ENCODE measurements at places on chromosomes 12 and 14.

GRCh38 chr14:58294201-58294600 lies 4.2 kb upstream of the ARID4A start:
- no peak for DNase-seq

GRCh38 chr12:62332598-62332997 lies 72.4 kb downstream of the USP15 start:
- peak; percentile 66 for DNase-seq

GRCh38 chr14:24296341-24297157 lies 3.0 kb downstream of the DHRS1 start:
- peak; percentile 93 for DNase-seq

GRCh38 chr12:116813271-116814041 lies 67.8 kb downstream of the HRK start:
- DNase-seq, result no peak

DNA sequence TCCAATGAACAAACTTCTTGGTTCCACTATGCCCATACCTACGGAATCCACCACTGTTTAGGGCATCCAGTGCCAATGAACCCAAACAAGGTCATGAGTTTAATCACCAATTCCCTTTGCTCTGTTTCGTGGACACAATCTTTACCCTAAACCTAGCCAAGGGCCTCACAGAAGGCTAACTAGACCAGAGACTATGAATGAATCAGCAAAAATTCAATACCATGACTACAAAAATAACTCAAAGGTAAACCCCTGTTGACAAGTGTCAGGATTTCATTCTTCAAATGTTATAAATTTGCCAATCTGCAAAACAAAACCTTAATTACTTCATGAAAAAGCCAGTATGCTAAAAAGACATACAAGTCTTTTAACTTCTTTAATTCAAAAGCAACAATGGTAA lies 96.7 kb downstream of the CEP128 start:
- DNase-seq, result peak; percentile 2

GRCh38 chr12:95956557-95957145 lies 13.5 kb downstream of the AMDHD1 start:
- DNase-seq, result no peak

- DNase-seq, result no peak
These were observed 39.8 kb downstream of the SPRING1 start for GRCh38 chr12:116698116-116698515.

DNA sequence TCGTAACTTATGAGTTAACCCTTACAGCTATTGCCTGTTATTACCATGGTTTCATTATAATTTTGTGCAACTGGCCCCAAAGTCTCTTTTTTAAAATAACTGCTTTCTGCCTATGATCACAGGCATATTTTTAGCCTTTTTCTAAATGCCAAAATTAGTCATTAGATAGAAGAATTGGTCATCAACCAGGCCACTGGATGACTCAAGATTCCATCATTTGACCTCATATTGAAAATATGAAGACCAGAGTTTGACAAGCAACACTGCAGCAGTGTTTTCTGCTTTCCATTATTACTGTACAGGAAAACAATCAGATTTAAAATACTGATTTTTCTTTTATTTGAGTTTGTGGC lies 54.7 kb upstream of the OTOGL start:
- peak; percentile 92 for DNase-seq

- peak; percentile 55 for DNase-seq
These were observed 151.0 kb upstream of the ARHGAP5 start for GRCh38 chr14:31926123-31926522.

DNA sequence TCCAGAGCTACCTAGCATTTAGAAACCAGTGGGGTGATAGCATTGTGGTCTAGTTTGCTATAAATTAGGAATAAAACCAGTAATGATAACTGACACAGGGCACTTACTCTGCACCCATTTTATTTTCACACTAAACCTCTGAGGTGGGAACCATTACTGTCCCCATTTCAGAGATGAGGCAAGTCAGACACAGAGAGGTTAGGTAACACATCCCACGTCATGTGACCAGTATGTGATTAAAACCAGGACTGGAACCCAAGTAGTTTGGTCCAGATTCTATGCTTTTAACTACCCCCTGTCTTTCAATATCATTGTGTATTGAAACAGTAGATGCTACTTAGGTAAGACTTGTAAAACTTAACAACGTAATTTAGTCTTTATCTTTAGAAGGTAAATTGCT lies 110.2 kb downstream of the PLXNC1 start:
- no peak for DNase-seq

GRCh38 chr14:101963052-101963451 lies 1.3 kb upstream of the DYNC1H1 start:
- no peak for DNase-seq

GRCh38 chr14:33061667-33062325 lies 123.1 kb downstream of the NPAS3 start:
- no peak for DNase-seq

DNA sequence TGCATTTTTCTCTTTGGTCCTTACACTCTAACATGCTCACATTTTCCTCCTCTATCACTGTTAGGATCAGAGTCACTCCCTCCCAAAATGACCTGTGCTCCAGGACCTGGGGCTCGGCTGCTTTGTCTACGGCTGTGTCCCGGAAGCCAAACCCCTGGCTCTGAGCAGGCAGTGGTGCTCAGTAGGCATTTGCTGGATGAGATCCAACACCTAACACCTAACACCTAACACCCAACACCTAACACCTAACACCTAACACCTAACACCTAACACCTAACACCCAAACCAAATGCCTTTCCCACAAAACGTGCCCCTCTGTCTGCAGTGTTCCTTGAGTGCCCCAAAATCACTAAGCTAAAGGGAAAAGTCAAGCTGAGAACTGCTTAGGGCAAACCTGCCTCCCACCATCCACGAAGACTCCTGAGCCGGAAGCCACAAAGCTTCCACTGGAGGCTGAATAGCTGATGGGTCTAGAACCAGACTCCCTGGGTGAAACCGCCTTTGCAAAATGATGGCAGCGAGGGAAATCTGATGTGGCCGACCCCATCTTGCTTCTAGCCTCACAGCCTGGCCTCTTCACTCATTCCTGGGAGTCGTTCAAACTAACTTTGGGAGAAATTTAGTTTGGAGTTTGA lies 29.2 kb downstream of the HSP90AA1 start:
- DNase-seq, result no peak

DNA sequence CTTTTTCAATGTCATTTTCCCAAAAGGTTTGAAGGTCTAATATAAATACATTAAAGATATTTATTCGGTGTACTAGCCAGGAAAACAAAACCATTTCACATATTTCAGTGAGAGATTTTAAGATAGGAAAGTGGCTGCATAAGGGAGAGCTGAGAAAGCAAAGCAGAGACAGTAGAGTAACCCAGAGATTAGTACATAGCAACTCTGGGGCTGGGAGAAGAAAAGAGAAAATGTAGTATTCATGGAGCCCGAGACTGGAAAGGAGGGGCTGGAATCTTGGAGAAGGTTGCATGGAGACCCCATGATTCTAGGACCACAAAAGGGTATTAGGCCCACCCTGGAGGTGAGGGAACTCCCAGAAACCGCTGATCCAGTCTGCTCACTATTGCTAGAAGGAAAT lies 236.9 kb downstream of the PAWR start:
- peak; percentile 11 for DNase-seq

- no peak for DNase-seq
These were observed 21.6 kb upstream of the CLEC4E start for GRCh38 chr12:8562310-8562709.

DNA sequence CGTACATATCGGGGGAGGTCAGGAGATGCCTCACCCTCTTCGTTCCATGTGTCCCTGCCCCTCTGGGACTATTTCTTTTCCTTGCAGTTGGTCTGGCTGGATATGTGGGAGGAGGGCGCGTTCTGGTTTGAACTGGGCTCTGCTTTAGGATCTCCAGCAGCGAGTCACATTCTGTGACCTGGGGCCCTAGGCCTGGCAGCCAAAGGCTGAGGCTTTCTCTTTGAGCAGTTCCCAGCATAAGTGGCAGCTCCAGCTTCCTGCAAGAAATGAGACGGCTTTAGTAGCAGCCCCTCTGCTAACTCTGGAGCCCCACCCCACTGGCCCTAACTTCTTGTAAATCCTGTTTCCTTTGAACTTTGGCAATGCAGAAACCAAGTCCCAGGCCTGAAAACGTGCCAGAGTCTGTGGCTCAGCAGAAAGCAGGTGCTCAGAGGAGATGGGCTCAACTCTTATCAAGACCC lies 274.8 kb downstream of the DPF3 start:
- no peak for DNase-seq

DNA sequence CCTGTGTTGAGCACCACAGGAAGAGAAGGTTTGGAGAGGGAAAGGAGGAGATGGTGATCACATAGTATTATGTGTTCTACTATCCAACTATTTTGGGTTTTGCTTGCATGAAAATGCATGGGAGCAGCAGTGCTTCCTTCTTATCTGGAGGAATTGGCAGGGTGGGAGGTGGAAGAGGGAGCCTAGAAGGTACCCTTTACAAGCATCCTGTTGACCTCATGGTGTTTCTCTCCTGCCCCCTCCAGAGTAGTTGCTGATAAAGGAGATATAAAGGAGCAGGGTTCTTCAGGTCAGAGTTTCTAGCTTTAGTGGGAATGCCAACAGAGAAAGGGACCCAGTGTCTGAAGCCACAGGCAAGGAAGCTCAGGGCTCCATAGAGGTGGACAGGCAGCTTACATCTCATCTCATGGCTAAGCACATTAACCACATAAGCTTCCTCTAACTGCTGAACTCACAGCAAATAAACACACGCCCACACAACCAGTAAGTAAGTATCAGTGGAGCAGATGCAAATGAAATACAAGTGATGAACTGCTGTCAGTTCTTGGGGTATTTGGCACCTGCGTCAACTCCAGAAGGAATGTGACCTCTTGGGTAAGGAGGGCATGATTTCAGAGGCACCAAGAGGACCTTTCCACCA lies 174.2 kb upstream of the SLC38A2 start:
- no peak for DNase-seq

- no peak for DNase-seq
These were observed 5.4 kb downstream of the ANKRD13A start for GRCh38 chr12:110004598-110004997.

DNA sequence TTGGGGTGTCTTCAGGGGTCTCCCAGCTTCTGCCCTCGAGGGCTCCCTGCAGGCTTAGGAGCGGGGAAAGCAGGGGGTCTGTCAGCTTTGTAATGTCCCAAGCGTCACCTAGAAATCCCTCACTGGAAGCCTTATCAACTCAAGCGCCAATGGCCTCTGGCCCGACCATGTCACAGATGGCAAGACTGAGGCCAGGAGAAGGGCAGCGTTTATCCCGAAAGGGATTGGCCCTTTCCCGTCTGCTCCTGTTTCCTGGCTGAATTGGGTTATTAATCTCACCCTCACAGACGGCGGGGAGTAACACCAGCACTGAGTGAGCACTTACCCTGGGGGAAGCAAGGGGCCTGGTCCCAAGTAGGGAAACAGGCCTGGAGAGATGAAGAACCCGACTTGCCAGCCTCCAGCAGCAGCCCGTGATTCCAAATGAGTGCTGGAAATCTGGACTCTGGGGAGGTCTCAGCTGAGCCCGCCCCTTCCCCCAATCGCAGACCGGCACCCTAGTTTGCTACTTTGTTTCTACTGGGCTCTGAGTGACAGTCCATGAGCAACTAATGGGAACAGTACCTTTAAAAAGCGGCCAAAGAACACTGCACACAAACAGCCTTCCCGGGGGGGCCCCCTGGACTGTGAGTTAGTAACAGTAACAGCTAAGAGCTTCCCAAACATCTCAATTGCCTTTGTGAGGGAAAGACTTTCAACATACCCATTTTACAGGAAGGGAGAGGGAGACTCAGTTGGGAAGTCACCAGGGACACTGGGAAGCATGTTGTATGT lies 2.1 kb upstream of the NCOR2 start:
- DNase-seq, result no peak

DNA sequence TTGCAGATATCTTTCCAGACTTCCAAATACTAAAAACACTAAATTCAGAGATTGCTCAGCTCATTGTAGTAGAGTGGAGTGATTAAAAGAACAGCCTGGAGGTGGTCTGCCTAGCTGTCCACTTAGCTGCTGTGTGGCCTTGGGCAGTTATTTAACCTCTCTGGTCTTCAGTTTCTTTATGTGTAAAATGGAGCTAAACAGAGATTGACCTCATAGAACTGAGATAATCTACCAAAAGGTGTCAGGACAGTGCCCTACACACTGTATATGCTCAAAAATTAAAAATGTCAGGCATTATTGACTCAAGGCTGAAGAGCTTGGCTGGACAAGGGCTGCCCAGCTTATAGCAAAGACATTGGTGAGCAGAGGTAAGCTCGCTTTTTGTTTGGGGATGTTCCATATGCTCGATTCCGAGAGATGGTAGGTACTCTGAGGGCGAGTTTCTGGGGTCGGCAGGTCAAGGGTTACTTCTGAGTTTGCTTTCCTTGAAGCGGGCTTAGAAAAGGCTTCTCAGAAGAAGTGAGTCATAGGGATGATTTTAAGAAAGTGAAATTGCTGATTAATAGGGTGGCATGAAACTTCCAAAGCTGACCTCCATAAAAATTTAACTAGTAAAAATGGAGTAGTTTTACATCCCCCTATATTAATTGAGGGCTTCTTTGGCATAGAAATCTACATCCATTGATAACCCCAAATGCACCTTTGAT lies 107.5 kb downstream of the GPATCH2L start:
- DNase-seq, result no peak

DNA sequence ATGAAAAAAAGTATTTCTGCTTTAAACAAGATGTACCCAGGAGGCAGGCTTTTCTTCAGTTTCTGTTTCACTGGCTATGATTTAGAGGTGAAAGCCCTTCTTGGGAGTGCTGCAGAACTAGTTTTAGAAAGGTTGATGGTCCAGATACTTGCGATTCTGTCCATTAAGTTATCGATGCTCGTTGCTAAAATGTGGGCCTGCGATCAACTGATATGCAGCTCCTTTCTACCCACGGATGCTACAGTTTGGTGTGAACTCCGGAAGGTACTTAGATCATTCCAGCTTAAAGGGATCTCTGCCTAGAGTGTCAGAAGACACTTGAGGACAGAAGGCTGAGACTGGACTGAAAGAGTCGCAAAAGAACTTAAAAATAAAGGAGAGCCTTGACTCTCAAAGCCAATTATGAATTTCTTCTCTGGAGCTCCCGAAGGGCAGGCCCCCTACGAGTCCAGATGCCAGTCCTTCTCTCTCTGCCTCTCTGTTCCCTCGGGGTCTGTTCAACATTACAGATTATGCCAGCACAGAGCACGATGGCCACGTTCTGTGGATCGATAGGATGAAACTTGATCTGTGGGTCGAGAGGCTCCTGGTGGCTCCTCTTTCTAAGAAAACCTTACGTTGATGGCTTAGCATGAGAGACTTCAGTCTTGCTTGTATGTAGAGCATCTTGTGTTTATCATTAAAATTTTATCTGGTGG lies 40.0 kb downstream of the FBXW8 start:
- DNase-seq, result no peak

DNA sequence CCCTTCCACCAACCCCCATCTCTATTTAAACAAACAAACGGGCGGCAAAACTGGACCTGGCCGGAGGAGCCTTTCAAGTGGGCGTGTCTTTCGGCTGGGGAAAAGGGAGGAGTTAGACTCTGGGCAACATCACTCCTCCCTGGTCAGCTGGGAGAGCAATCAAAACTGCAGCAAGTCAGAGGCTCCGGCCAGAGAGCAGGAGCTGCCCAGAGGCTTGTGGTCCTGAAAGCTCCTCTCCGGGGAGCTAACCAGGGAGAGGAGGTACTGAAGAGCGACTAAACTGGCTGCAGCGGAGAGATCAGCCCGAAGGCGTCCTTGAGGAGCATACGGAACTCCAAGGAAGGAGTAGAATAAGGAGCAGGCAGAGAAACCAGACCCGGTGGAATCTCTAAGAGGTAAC lies at the start of gene NEUROD4:
Gene NEUROD4, plus strand, starts transcription at position 191 of the 400 bp plus-strand sequence. CDS start 6,466 bp downstream, outside the sequence.
- peak; percentile 49 for DNase-seq

- DNase-seq, result no peak
These were observed 54.9 kb downstream of the DNAH10 start for GRCh38 chr12:123816896-123817537.

GRCh38 chr14:91674911-91675310 lies 57.0 kb downstream of the CATSPERB start:
- no peak for DNase-seq
